ENCODE measurements at places on chromosomes 12 and 14. TPM values are rescaled to one million over a fixed set of nuclear protein-coding genes. Genes with fewer than 3 reads are reported as not detected.

ATP5MC2 gene
- 443 TPM for total RNA-seq

DYRK2 gene
- 30.0 TPM for total RNA-seq

GRCh38 chr14:68952531-68953195 lies 26.4 kb downstream of the ACTN1 start:
- DNase-seq: peak; percentile 38

GRCh38 chr12:14612898-14613445 lies 45.3 kb upstream of the PLBD1 start:
- DNase-seq: no peak

GRCh38 chr12:100733817-100734593 lies 60.6 kb upstream of the ANO4 start:
- no peak for DNase-seq

DNA sequence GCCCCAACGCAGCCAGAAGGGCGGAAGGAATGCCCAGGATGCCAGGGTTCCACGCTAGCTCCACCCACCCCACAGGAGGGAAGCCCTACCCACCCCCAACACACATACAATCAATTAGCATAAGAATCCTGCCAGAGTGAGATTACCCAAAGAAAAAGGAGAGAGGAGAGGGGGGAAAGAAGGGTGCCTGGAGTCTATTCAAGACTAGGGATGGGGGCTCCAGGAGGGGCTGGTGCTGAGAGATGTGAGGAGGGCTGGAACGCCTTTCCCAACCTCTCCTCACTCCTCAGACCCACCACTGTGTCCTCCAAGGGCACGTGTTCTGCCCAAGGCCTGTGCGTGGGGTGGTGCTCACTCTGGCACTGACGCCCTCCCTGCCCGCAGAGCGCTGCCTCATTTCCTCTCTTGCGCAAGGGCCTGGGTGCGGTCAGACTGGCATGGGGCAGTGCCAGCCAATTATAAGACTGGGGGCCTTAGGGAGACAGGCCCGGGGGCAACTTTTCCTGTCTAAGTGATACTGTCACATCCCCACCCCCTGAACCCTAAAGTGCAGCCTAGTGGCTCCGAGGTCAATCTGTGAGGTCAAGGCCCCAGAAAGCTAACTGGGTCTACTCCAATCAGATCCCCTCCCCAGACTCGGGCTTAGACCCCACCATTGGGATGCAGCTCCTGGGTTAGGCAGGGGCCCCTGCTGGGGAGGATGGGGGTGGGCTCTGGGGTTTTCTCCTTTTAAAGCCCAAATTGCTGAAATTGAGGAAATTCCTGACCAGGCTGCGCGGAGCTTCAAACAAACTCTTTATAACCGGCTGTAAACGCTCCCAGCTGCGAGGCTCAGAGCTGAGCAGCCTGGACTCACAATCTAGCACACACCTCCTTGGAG lies 10.2 kb upstream of the ITGB7 start:
- peak; percentile 64 for DNase-seq

Data from activated naive CD4-positive, alpha-beta T cell treated with anti-CD3 and anti-CD28 coated beads for 36 hours (primary cell).